Stimulated activated CD4-positive, alpha-beta T cell treated with anti-CD3 and anti-CD28 coated beads, Interleukin-1b, Interleukin-23, amount 100 ng/mL, for 24 hours (primary cell): ENCODE measurements at places on chromosomes 16 and 17.

DNA sequence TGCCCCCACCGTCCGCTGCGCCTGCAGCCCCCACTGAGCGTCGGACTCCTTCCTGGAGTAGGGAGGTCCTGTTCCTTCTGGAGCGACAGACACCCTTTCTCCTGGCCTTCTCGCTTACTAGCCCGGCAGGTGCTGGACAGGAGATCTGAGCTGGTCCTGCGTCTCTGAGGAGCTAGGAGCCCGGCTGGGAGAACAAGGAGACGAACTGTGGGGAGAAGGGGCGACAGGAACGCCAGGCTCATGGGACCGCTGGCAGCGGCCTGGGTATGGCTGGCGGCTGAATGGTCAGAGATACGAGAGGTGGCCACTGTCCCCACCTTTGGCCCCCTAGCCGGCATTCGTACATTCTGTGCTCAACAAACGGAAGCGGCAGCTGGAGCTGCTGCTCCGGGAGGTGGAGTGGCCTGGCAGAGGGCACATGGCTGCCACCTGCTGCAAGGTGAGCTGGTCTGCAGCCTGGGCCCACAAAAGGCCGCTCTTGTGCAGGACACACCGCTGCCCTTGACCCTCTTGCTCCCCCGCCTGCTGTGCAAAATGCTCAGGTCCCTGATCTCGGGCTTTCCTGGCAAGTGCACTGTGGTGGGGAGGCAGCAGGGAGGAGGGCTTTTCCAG, 2066.7 kb downstream of the TP53TG3F start:
- no peak for DNase-seq

- DNase-seq, result no peak
These were observed 939 bp downstream of the MYH8 start for GRCh38 chr17:10420811-10421210.

- no peak for DNase-seq
These were observed 135.1 kb upstream of the CORO6 start for GRCh38 chr17:29757788-29758187.

DNA sequence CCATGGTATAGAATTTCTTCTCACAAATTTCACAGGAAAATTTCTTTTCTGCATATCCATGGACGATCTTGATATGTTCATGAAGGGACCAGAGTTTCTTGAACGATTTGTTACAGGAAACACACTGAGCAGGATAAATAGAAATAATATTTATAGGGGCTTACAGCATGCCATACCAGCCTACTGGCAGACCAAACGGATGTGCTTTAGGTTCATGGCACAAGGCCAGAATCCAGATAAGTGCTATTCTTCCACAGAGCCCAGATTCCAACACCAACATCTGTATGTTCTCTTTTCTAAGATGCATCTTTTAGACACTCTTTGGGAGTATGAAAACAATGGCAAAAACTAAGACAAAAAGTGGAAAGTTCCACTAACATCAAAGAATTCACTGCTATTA, 49.3 kb downstream of the ZNF652 start:
- DNase-seq, result no peak

- no peak for DNase-seq
These were observed 15.8 kb upstream of the EXOSC6 start for GRCh38 chr16:70267516-70267915.

- no peak for DNase-seq
These were observed 36.0 kb downstream of the IQCK start for GRCh38 chr16:19753815-19754643.

GRCh38 chr16:50573279-50573678, 25.1 kb downstream of the NKD1 start:
- DNase-seq, result no peak

GRCh38 chr17:62757500-62757951, 50.6 kb downstream of the MARCHF10 start:
- no peak for DNase-seq

DNA sequence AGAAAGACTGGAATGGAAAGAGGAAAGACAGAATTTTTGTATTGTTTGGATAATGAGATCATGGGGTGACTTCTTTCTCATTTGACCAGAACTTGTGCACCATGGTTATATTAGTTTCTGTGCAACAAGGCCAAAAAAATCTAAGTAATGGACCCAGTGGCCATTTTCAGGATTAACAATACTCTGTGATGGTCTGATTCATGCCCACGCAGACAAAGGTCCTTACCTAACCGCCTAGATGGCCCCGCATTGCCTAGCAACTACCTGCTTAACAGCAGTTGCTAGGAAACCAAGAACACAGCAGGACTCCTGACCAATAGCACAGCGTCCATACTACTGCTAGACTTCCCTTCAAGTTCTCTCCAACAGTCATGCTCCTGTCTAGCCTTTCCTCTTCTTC, 22.4 kb downstream of the MIS12 start:
- no peak for DNase-seq

DNA sequence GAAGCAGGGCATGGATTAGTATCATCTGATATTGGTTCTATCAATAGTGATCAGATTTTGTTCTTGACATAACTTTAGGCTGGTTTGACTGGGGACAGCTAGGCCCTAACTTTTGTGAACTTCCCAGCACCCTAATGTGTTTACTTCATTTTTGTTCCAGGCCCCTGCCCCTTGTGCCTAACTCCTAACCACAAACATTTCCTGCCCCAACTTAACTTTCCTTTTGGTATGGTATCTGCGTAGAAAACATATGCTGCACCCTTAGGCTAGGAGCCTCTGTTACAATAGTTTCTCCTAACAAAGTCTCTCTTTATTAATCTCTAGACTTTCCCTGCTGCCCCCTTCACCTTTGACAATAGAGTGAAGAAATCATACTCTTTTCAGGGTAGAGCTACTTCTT, 2.5 kb downstream of the ADPRM start:
- no peak for DNase-seq

- DNase-seq, result no peak
These were observed 702 bp downstream of the SPN start for GRCh38 chr16:29663807-29664090.

DNA sequence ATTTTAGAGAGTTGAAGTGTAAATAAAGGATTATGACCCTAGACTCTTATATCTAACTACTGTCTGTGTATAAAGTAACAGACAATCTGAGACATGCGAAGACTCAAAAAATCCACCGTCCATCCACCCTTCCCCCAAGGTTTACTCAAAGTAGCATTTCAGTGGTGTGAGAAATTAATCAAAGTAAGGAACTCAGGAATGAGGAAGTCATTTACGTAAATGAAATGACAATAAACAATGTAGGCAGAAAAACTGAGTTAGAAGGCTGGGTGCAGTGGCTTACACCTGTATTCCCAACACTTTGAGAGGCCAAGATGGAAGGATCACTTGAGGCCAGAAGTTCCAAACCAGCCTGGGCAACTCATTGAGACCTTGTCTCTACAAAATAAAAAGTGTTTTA, 19.8 kb upstream of the NTN1 start:
- DNase-seq, result no peak

GRCh38 chr17:2435862-2436261, 35.0 kb upstream of the MNT start:
- DNase-seq, result no peak

GRCh38 chr16:87953308-87954215, 2.3 kb downstream of the BANP start:
- DNase-seq, result no peak

DNA sequence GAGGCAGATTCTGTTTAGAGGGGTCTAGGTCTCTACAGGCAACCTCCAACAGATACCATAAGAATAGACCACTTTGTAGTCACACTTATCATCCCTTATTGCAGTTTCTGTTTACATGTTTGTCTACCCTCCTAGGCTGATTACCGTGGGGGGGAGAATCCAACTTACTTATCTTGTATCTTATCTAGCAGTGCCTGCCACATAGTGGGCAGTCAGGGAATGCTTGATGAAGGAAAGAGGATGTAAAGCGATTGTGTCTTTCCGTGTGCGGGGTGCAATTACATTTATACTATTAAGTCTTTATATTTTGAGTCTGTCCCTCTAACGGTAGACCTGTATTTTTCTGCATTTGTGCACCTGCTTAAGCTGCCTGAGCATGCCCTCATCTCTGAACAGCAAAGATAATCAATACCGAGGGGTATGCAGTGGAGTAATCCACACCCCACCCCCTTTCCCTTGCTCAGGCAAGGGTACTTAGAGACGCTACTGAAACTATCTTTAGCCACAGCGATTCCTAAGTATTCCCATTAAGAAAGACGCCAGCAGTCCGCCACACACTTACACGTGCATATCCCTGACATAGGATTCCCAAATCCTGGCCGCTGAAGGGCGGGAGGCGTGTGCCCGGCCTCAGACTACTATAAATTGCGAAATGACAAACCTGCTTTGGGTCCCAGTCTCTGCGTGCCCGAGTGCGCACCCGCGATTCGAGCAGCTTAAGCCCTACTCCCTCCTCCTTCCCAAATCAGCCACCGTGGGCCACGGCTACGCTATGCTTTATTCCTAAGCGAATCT, 635 bp upstream of the AATF start:
- DNase-seq, result no peak

- no peak for DNase-seq
These were observed 18.8 kb downstream of the TELO2 start for GRCh38 chr16:1511662-1512569.

DNA sequence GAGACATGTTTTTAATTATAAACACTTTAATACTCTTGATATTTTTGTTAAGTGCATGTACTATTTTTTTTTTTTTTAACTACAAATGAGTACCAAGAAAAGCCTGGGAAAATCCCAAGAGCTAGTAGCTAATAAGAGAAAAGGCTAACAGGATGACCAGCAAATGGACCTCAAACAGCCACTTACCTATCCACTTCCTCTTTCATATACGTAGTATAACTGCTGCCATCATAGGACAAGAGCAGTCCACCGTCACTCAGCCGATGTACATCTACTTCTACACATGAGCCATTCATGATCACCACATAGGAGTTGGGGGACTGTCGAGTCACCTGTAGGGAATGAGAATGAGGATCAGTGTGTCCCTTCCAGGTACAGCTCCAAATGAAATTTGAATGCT, 128.0 kb upstream of the C17orf78 start:
- DNase-seq, result no peak

- no peak for DNase-seq
These were observed 3.3 kb downstream of the ZNF319 start for GRCh38 chr16:57997176-57997527.

DNA sequence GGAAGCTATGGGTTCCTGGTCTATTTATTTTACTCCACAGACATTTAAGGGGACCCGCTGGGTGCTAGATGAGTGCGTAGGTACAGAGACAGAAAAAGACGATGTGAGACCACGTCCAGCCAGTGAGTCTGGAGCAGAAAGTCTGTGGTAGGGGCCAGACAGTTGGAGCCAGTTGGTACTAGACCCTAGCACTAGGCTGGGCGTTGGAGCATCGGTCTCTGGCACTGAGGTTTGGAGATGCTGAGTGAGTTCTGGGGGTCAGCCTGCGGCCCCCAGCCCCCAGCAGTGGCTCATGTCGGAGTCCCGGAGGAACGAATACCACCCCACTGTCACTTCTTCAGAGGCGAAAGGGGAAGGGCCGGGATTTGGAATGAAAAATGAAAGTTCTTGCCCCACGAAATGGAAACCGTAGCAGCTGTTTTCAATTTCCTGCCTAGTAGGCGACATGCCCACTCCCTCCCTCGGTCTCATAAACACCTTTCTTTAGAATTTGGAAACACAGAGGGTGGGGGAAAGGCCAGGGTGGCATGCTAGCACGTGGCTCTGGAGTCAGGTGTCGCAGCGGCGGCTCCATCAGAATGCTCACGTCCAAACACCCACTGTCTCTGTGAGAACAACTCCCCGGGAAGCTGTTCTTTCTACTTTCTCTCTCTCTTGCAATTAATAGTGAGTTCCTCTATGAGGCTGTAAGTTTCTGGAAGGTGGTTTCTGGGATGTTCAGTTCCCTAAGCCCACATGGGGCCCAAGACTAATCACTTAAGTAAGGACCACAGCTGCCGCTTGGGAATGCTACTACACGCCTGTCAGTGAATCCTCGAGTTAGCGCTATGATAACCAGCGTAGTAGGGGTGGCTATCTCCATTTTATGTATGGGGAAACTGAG, 96.8 kb downstream of the IRF8 start:
- no peak for DNase-seq

- DNase-seq, result no peak
These were observed 3.4 kb upstream of the MEFV start for GRCh38 chr16:3259836-3260235.

GRCh38 chr17:39525801-39526506, 64.7 kb downstream of the CDK12 start:
- DNase-seq, result no peak

DNA sequence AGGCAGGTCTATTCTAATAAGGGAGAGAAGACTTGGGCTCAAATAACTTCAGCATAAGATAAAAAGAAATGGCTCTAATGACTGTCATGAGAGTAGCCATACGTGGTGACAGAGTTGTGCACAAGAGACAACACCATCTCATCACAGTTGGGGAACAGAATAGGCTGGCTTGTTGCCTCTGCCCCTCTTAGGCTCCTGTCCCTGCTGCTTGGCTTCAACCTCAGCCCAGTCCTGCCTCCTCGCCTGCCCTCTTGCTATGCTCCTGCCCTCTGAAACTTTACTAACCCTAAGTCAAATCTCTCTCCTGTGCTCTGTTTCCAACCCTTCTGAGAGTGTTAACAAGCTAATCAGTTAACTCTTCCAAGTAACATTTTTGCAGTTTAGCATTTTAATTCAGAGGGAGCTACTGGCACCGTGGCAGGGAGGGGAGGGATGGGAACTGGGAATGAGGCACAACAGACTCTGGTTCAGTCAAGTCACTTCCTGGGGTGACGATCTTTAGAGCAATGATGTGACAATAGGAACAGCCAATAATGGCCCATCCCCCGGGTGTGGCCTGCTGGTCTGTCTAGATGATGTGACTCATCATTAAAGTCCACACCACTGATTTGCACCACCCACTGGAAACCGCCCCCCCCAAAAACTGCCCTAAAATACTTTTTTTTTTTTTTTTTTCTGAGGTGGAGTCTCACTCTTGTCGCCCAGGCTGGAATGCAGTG, 35.5 kb downstream of the DNAH17 start:
- DNase-seq, result no peak

- no peak for DNase-seq
These were observed 195.4 kb upstream of the KCNJ16 start for GRCh38 chr17:69879576-69879975.

GRCh38 chr16:397135-397661, at the start of gene NME4:
Gene NME4 (plus strand): TSS chr16:397199. CDS start chr16:397223, 24 bp downstream.
- no peak for DNase-seq

GRCh38 chr16:11297492-11298142, 16.5 kb upstream of the PRM1 start:
- DNase-seq, result peak; percentile 50

DNA sequence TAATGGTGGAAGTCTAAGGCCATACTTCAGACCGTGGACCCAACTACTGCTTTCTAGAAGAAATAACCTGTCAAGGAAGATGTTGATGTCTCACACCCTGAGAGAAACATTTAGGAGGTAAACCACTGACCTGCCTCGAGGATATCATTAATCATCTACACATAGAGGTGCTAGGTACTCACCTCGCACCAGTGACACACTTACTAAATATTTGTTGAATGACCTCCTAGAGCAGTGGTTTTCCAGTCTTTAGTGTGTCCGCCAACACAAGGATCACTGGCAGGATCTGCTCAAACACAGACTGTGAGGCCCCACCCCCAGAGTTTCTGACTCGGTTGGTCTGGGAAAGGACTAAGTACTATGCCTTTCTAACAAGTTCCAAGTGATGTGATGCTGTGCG, 197.4 kb upstream of the CACNG5 start:
- no peak for DNase-seq

- DNase-seq, result no peak
These were observed 405 bp upstream of the ACE start for GRCh38 chr17:63476459-63476853.
